ENCODE measurements at places on chromosomes 4 and X. TPM values are rescaled to one million over a fixed set of nuclear protein-coding genes. Genes with fewer than 3 reads are reported as not detected.

GRCh38 chr4:150722908-150723362 lies 141.0 kb downstream of the MAB21L2 start:
- peak; percentile 6 for DNase-seq

GRCh38 chr4:29453303-29453820 lies 1266.8 kb upstream of the PCDH7 start:
- DNase-seq = no peak

DNA sequence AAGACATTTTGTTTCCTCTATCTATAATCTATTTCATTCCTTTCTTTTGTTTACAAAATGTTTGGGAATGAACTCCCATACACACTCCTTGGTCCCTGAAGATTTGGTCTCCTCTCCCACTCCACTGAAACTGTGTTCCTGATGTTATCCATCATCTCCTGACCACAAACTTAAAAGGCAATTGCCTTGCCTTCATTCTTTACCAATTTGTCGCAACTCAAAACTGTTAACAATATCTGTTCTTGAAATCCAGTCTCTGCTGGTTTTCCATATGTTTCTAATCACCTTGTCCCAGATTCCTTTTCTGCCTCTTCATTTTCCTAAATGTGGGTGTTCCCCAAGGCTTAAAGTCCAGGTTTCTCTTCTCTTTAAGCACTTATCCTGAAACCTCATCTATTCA lies 262.2 kb upstream of the TTC29 start:
- no peak for DNase-seq

- DNase-seq = peak; percentile 62
Observed at GRCh38 chr4:176563591-176563990, 229.1 kb downstream of the VEGFC start.

DNA sequence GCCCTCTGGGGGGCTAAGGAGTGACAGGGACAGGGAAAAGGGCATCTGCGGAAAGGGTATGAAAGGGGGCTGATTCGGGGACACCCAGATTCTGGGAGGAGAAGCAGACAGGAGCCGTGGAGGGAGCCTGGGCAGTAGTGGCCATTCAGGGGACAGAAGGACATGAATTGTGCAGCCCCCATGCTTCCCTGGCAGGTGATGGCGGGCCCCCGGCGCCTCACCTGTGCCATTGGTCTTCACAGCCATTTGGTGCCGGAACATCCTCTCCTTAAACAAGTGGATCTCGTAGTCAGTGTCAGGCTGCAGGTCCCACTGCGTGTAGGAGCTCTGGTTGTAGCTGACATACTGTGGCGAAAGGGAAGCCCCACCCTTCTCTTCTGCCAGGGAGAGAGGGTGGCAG lies 21.9 kb downstream of the L1CAM start:
- DNase-seq = no peak

GRCh38 chr4:158688813-158689212 lies 16.7 kb downstream of the ETFDH start:
- no peak for DNase-seq

GRCh38 chr4:107115185-107115847 lies 79.2 kb upstream of the DKK2 start:
- no peak for DNase-seq

DNA sequence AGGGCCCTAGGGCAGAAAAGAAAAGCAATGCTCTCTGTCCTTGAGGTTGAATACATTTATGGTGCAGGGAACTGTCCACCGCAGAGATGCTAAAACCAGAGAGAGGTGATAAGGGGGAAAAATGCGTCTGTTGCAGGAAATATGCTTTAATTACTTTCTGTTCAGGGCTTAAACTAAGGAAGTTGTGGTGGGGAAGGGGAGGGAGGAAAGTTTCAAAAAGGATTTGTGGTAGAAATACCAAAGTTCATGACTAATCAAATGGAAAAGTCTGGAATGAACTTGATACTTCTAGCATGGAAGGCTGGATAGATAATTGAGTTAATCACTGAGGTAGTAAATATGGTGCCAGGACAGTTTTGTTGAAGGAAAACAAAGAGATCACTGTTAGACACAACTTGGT lies 99.0 kb downstream of the ASB9 start:
- DNase-seq = no peak

DNA sequence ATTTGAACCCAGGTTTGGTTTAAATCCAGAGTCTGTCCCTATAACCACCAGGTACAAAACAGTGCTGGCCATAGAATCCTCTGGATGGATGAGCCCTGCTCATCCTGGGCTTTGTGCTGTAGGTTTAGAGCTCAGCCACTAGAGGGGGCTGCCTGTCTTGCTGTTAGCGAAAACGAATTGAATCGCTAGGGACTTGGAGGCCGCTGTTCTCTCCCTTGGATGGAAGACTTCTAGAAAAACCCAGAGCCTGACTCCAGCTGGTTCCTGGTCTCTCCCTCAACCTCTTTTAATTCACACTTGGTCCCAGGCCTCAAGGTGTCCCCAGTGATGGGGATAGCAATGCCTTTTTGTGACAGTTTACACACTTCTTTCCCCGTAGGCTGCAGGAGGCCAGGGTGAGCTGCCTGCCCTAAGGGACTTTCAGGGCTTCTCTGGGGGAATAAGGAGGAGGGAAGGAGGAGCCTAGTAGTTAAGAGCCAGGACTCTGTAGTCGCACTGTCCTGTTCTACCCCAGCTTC lies 8.7 kb downstream of the RIPPLY1 start:
- DNase-seq = peak; percentile 74

- DNase-seq = peak; percentile 49
Observed at GRCh38 chr4:108762559-108763225, at the start of gene ETNPPL. Gene ETNPPL (minus strand): TSS chr4:108763053. CDS start chr4:108762898, 155 bp downstream.

- no peak for DNase-seq
Observed at GRCh38 chr4:143133977-143134376, 50.7 kb upstream of the USP38 start.

DNA sequence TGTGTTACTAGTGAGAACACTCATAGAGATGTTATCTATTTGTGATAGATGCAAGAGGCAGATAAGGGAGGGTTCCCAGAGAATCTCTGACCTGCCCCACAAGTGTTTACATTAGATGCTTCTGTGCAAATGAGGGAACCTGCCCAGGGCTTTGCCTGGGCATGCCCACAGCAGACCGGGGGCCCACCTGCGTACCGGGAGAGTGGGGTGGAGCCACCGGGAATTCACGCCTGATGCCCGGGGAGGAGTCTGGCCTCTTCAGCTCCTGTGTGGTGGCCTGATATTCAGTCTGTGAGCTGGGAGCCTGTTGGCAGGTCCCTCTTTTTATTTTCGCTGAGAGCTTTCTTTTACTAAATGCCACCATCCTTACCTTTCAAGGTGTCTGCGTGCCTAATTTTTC lies 155.7 kb downstream of the SNCA start:
- no peak for DNase-seq

DNA sequence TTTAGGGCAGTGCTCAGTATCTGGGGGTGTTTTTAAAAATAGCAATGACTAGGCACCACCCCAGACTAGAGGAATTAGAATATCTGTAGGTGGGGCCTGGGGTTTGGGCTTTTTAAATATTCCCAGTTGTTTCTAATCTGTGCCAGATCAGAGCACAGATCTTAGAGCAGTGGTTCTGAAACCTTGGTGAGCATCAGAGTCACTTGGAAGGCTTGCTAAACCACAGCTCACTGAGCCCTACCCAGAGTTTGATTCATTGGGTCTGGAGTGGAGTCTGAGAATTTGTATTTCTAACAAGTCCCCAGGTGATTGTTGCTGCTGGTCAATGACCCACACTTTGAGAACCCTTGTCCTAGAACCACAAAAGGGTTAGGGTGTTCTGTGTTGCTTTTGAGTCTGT lies 16.7 kb downstream of the HADH start:
- DNase-seq = no peak

DNA sequence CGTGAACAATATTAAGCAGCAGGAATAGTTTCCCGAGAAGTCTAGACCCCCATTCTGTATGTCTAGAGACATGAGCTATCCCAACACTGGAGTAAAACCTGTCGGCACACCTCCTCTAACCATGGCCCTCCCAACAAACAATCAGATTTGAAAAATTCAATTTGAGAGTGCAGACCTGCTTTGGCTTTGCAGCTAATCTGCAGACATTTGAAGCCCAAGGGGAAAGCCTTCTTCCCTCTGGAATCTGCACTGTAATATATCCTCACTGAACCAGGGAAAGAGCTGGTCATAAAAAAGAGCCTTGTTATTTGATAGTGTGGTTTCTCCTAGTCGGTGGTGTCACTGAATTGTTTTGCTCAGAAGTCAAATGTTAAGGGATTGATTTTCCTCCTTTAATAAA lies 44.6 kb upstream of the KLHL34 start:
- no peak for DNase-seq

DNA sequence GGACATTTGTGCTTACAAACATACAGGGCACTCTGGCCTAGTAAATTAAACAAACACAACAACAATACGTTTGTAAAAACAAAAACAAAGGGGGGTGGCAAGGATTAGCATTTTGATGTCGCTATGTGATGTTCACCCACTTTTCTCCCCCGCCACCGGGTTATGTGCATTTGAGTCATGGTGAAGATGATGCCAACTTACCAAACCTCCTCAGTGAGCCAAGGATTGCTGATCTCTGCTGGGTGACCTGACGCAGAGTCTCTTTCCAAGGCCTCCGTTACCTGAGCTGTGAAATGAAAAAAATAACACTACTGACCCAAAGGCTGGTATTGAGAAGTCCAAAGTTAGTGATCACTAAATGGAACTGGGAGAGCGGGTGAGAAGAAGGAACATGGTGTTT lies 85.4 kb downstream of the RBM47 start:
- no peak for DNase-seq

GRCh38 chr4:23041501-23041900 lies 348.8 kb downstream of the GBA3 start:
- DNase-seq = no peak

GRCh38 chr4:70402762-70403161 lies 5.0 kb downstream of the OPRPN start:
- no peak for DNase-seq

DNA sequence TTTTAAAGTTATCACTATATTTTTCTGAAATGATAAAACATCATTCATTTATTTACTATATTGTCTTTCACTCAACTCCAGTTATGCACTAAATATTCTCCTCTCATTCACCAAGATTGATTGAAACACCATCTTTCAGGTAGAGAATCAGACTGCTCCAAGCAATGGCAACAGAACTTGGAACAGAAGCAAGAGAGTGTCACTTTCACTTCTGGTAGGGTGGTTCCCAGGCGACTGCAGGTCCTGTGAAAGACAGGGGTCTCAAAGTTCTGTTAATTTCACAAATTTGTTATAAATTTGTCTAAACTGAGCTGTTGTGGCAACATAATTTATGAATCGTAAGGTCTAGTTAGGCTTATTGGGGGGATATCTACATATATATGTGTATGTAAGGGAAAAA lies 47.8 kb downstream of the RHOH start:
- no peak for DNase-seq

DNA sequence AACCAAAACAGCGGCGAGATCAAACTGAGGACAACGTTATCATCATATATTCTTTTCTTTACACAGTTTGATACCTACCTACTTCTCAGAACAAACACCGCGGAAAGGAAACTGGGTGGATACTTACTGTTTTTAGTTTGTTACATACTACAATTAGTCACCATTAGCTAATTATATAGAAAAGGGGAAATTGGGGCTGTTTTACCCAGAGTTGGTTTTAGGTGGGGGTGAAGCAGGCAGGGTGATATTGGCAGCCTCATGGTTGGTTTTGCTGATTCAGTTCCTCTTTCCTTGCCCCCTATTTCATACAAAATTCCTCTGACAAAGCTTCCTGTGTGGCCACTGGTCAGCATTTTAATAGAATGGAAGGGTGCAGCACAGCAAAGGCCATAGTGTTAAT lies 77.8 kb downstream of the SORBS2 start:
- no peak for DNase-seq

- DNase-seq = no peak
Observed at GRCh38 chrX:19334945-19335626, 8.6 kb upstream of the PDHA1 start.

- no peak for DNase-seq
Observed at GRCh38 chrX:20531667-20532066, 265.0 kb upstream of the RPS6KA3 start.

- no peak for DNase-seq
Observed at GRCh38 chrX:119156241-119156640, 28.6 kb upstream of the KIAA1210 start.

GRCh38 chr4:168480931-168481611 lies 779 bp upstream of the DDX60L start:
- DNase-seq = peak; percentile 63

- no peak for DNase-seq
Observed at GRCh38 chrX:48520455-48520854, 1.2 kb upstream of the EBP start.

The F9 gene
- total RNA-seq = not detected

The SLC34A2 gene
- total RNA-seq = 10.7 TPM

The PCDH7 gene
- 65.0 TPM for total RNA-seq

The BRS3 gene
- not detected for total RNA-seq

The HHIP gene
- total RNA-seq = 4.4 TPM

The CCKAR gene
- 14.9 TPM for total RNA-seq

The ADGRG2 gene
- 4.3 TPM for total RNA-seq

The PF4V1 gene
- total RNA-seq = not detected

The MOB1B gene
- 39.2 TPM for total RNA-seq

The ARHGAP36 gene
- 172 TPM for total RNA-seq

The FAM47E gene
- total RNA-seq = 3.0 TPM
